Fibroblast of the aortic adventitia (primary cell): ENCODE measurements at places on chromosomes 7 and 10. TPM values are rescaled to one million over a fixed set of nuclear protein-coding genes. Genes with fewer than 3 reads are reported as not detected.

DNA sequence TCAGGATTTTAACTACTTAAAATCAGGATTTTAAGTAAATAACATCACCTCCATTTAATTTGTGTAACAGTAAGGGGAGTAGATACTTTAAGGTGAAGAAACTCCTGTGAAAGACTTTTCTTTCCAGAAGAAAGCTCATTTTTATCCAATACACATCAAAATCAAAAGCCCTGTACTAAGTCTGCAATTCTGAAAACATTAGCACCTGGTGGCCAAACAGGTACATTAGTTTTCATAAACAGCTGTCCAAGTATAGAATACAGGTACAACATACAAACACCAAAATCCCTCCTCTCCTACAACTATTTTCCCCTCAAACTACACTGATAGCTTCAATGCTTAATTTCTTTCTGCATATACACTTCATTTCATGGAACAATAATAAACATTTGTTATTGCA is 22.9 kb downstream of the FAM3C start:
- DNase-seq = no peak

DNA sequence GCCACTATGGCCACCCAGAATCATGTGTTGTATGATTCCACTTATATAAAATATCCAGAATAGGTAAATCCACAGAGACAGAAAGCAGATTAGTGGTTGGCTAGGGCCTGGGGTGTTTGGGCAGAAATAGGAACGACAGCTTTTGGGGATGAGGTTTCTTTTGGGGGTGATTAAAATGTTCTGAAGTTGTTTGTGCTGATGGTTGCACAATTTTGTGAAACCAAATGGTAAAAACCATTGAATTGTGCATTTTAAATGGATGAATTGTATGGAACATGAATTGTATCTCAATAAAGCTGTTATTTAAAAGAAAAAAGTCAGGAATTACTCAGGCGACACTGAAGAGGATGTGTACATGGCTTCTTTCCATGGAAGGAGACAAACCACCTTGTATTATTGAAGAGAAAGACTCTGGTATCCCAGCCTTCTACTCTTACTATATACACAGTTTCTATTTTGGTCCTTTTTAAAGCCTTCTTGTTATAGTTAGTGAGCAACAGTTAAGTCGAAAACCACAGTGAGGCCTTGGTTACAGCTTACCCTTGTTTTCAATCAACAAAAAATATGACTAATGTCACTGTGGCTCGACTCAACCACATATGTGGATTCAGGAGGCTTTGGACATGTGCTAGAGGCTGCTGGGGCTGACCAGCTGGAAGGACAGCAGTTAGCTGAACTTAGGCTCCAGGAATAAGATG is 57.1 kb upstream of the KMT2E start:
- DNase-seq = peak; percentile 62

DNA sequence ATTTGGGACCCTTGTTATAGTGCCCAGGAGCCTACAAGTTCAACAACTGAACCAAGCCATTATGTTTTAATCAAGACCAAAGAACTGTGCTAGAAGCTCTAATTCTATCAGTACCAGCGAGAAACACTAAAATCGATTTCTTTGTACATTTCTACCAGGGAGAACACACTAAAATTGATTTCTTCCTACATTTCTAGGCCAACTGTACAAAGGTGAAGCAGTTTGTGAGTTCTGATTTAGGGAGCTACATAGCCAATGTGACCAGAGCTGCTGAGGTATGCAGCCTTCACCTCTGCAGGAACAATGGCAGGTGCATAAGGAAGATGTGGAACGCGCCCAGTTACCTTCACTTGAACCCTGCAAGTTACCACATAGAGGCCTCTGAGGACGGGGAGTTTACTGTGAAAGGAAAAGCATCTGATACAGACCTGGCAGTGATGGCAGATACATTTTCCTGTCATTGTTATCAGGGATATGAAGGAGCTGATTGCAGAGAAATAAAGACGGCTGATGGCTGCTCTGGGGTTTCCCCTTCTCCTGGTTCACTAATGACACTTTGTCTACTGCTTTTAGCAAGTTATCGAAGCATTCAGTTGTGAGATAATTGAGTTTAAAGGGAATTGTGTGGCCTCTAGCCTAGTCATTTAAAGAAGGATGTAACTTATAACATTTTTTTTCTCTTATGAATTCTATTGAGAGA is 31.7 kb downstream of the HYAL4 start:
- no peak for DNase-seq

DNA sequence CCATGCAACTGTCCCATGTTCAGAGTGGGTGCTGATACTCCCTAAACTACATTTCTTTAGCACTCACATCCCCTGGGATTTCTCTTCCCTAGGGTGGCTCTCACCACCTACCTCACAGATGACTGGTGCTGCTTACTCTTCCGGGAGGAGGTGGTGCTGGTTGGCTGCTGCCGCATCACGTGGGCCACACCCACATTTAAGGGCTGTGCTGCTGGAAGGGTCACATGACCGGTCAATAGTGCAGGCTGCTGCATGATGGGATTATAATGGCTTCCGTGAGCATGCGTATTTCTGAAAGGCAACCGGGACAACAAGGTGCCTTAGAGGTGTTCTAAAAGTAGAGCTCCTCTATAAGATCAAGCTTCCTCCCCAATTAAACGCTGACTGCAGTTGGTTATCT is 76.8 kb downstream of the CLEC2L start:
- no peak for DNase-seq

FAM3C gene
- total RNA-seq = 119 and 857 TPM in 2 replicates

HGF gene
- 35.1 and 194 TPM in 2 replicates for total RNA-seq

NEURL1 gene
- total RNA-seq = 0.27 TPM in 1 of 2 replicates, not detected in the other

DYNC1I1 gene
- 0.54 and 9.9 TPM in 2 replicates for total RNA-seq
